MM.1S (cell line): ENCODE measurements at places on chromosomes 4 and X.

DNA sequence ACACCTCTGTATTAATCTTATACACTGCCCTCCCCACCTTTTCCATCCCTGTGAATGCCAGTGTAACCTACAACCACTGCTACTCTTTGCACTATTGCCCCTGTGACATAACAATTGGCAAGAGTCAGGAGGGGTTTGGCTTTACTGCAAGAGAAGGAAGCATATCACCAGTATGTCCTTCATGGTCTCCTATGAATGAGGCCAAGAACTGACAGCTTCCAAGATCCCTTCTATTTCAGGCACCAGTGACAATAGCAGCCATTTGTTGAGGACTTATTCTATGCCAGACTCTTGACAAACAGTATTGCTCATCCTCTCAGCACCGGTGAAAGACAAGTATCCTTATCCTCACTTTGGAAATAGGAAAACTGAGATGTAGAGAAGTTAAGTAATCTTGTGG lies 363.9 kb downstream of the MID1IP1 start:
- no peak for DNase-seq

- DNase-seq, result no peak
Measured at GRCh38 chr4:182177166-182177565, 66.0 kb upstream of the TENM3 start.

GRCh38 chr4:11111876-11112275 lies 316.8 kb downstream of the HS3ST1 start:
- DNase-seq, result no peak

GRCh38 chr4:176782794-176783193 lies 9.9 kb downstream of the VEGFC start:
- DNase-seq, result no peak

DNA sequence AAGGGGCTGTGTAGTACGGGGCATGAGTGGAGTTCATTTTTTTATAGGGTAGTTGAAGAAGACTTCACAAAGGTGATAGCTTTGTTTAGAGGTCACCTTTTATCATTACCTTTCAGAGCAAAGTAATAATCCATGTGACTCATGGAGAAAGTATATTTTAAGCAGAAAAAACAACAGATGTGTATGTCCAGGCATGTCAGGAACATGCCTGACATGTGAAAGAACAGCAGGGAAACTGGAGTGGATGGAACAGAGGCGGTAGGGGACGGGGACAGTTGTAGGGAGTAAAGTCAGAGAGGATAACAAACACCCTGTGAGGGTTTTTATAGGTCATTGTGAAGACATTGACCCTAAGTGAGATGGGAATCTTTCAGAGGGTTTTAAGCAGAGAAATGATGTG lies 107.6 kb downstream of the USP9X start:
- DNase-seq, result no peak

- DNase-seq, result no peak
Measured at GRCh38 chrX:39260965-39261364, 459.7 kb downstream of the MID1IP1 start.

DNA sequence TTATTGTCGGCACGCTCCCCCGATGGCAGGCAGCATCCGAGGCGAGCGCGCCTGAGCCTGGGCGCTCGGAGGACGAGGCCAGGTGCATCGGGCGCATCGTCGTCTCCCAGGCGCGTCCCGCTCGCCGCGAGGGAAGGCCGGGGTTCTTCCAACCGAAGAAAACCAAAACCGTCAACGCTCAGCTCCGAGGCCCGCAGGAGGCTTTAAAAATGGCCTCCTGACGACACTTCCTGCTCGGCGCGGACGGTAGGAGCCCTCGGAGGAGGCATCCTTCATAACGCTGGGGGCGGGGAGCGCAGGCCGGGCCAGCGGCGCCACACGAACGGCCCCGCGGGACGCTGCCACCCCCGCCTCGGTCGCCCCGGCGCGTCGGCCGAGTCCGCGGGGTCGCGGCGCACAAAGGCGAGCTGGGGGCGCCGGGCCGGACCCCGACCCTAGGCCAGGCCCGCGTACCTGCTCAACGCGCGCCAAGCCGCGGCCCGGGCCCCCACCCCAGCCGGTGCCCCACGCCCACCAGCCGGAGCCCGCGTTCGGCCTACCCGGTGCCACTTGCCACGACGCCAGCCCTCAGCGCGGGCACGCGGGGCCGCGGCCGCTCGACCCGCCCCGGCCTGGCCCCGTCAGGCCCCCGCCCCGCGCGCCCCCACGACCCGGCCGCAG lies 501 bp downstream of the ZNF518B start:
- DNase-seq, result peak; percentile 50

GRCh38 chrX:44903107-44903506 lies 30.1 kb downstream of the KDM6A start:
- no peak for DNase-seq

GRCh38 chr4:14915018-14915417 lies 87.3 kb upstream of the CPEB2 start:
- no peak for DNase-seq

- DNase-seq, result no peak
Measured at GRCh38 chr4:53545273-53545672, 46.0 kb downstream of the LNX1 start.

- no peak for DNase-seq
Measured at GRCh38 chrX:101550362-101550750, at the start of gene ARMCX1. Gene ARMCX1, plus strand, starts transcription at chrX:101550547. Its CDS starts 2,384 bp downstream, at chrX:101552931.

GRCh38 chr4:52376132-52376704 lies 282.9 kb downstream of the USP46 start:
- peak; percentile 10 for DNase-seq

- DNase-seq, result no peak
Measured at GRCh38 chrX:71466979-71467523, 65.9 kb upstream of the OGT start.

DNA sequence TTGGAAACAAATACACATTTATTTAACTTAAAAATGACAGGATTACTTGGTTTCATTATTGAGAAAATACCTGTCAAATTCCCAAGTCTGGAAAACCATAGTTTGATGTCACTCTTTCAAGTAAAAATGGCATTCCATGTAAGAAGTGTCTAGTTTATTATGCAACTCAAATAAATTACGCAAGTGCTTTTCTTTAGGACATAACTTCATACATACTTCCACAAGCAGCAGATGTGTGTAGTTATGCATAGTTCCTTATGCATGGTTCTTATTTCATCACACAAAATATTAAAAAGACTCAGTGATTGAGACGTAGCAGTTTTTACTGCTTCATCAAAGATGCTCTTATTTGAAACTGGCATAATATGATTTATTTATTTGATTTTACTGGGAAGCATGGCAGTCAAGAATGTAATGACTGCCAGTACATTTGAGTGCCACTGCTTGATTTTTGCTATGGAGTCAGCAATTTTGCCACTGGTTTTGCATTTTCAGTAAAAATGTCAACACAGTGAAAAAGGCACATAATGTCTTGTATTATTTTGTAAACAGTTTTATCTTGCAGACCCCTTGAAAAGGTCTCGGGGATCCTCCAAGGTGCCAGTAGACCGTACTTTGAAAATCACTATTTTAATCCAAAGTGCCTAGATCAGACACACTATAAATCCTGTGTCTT lies 62.1 kb downstream of the CLCN3 start:
- no peak for DNase-seq

- no peak for DNase-seq
Measured at GRCh38 chr4:123170843-123171242, 225.8 kb upstream of the SPRY1 start.

GRCh38 chr4:185592845-185593488 lies 57.7 kb upstream of the PDLIM3 start:
- DNase-seq, result peak; percentile 76

- no peak for DNase-seq
Measured at GRCh38 chr4:86354390-86354789, 5.5 kb downstream of the MAPK10 start.

DNA sequence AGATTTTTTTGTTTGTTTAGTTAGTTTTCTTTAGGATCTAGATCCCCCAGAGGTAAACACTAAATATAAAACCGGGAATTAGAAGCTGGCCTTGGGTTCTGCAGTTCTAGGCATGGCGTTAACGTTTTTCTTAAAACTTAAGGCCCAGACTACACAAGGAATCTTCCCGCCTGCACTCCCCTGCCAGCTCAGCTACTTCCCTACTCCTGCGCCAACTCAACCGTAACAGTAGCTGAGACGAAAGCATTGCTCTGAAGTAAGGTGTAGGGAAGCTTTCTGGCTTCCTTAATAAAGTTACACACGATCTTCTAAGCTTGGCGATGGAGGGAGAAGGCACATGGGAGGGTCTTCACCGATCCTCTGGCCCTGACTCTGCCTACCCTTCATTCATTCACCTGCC lies 37.1 kb downstream of the CPE start:
- no peak for DNase-seq

- no peak for DNase-seq
Measured at GRCh38 chr4:88225232-88226105, 58.9 kb downstream of the PPM1K start.

DNA sequence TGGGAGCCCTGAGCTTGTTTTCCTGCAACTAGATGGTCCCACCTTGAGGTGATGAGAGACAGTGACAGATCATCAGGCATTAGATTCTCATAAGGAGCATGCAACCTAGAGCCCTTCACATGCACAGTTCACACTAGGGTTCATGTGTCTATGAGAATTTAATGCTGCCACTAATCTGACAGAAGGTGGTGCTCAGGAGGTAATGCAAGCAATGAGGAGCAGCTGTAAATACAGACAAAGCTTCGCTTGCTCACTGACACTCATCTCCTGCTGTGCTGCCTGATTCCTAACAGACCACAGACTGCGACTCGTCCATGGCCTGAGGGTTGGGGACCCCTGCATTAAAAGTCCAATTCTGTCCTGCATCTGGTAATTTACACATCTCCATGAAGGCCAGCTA lies 141.6 kb downstream of the KCNIP4 start:
- no peak for DNase-seq

GRCh38 chr4:11293866-11294265 lies 134.8 kb downstream of the HS3ST1 start:
- no peak for DNase-seq

GRCh38 chr4:13992041-13992440 lies 364.5 kb upstream of the BOD1L1 start:
- no peak for DNase-seq

DNA sequence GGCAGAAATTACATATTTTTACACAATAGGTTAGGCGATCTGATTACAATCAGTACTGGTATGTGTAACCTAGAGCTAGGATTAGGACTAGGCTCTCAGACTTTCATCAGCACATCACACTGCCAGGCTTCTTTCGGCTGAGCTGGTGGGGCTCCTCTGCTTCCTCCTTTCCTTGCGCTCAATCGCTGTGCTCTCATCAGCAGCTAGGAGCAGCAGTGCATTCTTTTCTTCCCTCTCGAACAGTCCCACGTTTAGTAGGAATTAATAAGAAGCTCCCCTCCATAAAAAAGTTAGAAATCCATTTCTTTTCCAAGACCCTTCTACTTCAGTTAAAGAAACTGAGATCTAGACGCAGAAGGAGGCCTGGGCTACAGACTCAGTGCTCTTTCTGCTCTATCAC lies 350.4 kb downstream of the SPRY1 start:
- no peak for DNase-seq

GRCh38 chrX:87580862-87581261 lies 63.3 kb downstream of the KLHL4 start:
- DNase-seq, result no peak

GRCh38 chr4:27020603-27021002 lies 160.0 kb downstream of the STIM2 start:
- DNase-seq, result no peak

GRCh38 chr4:38322714-38323113 lies 341.3 kb upstream of the KLF3 start:
- DNase-seq, result no peak

DNA sequence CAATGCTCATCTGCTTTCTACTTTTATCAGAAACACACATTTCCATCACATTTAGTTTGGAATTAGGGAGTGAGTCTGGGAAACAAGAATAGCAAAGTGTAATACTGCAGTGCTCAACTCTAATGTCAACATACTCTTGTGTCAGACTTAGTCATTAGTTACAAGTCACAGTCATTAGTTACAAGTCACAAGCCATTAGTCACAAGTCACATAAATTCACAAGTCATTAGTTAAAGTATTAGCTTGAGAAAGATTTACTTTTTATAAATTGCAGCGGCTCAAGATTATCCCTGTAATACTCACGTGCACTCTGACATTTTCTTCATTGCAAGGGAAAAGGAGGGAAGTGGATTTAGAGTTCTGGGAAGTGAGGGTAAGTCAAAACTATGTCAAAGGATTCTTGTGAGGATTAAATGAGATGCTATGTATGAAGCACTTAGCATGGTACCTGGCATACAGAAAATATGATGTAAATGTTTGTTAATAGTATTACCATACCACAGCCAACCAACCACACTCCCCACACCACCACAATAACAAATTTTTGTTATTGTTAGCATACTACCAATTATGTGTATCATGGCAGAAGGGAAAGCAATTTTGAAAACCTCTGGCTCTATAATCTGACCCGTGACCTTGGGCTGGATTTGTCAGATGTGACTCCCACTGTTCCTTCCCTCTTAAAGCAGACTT lies 116.6 kb downstream of the ARHGAP24 start:
- DNase-seq, result no peak

GRCh38 chr4:159600061-159600460 lies 497.2 kb downstream of the RAPGEF2 start:
- no peak for DNase-seq

- DNase-seq, result no peak
Measured at GRCh38 chr4:1369091-1369450, 22.1 kb downstream of the UVSSA start.

- DNase-seq, result no peak
Measured at GRCh38 chr4:134501973-134502643, 300.5 kb upstream of the PABPC4L start.

- DNase-seq, result no peak
Measured at GRCh38 chr4:17203797-17204196, 305.4 kb upstream of the LDB2 start.

DNA sequence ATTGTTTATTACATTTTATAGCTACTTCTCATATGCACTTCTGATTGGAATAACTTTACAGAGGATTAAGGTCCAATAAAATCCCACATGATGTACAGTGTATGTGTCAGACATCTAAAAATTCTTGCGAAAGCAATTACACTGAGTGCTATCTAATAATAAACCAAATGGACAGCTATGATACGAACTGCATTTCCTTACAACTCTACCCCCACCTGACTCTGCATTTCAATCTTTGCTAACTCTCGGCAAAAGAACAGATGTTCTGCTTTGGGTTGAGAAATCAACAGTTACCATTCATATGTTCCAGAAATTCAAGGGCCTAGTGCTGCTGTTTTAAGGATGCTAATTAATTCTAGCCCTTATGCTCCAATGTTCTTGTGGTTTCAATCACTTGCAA lies 287.9 kb upstream of the NOCT start:
- DNase-seq, result no peak

DNA sequence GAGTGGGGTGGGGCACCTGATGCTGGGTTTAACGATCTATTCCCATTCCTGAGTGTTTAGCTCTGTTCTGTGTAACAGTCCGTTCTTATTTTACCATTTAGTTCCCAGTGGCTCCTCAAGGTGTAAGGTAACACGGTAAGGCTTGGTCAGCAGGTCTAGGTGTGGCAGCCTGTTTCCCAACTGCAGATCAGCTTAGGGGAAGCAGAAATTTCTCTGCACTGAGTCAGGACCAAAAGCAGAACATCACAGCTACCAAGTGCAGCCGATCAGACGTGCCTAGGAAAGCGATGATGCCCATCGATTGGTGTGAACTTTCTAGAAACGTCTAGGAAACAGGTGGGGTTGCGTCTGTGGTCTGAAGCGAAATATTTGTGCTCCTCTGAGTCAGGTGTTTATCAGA lies 240.1 kb downstream of the STIM2 start:
- no peak for DNase-seq
